ENCODE measurements at places on chromosomes 1 and 21.

GRCh38 chr1:207873055-207873890 lies 37.7 kb downstream of the CD34 start:
- DNase-seq: no peak

DNA sequence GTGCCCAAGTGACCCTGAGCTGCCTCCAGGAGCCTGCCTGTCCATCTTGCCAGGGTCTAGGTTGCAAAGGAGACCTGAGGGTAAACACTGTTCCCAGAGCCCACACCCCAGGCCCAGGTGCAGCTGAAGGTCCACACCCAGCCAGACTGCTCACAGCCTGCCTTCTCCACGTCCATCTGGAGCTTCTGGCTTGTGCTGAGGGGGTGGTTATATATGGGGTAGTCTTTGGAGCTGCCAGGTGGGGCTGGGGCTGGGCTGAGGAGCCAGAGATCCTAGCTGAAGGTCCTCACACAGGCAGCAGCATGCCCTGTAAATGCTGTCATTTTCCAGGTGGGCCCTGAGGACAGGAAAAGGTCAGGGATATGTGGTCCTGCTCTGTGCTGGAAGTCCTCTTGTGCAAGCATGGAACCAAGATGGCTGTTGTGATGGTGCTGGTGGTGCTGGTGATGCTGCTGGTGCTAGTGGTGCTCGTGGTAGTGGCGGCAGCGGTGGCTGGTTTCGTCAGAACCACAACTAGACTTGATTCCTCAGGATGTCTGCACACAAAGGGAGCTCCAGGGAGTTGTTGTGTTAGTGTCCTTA lies 182.7 kb downstream of the MATN1 start:
- no peak for DNase-seq

DNA sequence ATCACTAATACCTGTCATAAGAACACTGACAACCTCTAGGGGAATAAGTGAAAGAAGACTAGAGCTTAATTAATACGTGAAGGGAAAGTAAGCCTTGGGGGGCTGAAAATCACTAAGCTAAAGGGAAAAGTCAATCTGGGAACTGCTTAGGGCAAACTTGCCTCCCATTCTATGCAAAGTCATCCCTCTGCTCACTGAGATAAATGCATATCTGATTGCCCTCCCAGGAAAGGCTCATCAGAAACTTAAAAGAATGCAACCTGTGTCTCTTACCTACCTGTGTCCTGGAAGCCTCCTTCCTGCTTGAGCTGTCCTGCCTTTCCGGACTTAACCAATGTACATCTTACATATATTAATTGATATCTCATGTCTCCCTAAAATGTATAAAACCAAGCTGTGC lies 81.8 kb downstream of the WDR64 start:
- DNase-seq: no peak

- no peak for DNase-seq
Observed at GRCh38 chr21:41236352-41236973, 68.5 kb downstream of the BACE2 start.

DNA sequence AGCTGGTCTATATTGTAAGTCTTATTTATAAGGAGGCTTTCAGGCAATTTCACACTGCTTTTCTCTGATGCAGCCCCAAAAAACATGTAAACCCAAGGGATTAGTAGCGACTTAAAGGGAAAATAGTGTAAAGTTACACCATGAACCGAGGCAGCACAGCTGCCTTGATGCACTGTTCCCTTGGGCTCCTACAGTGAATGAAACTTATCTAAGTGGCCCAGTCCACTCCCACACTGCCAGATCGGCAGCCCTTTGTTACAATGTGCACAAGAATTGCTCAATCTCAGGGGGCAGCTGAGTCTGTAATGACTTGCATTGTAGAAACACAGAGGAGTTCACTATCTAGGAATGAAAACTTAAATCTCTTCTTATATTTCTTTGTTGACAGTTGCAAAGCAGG lies 120.8 kb upstream of the ADGRL2 start:
- no peak for DNase-seq

DNA sequence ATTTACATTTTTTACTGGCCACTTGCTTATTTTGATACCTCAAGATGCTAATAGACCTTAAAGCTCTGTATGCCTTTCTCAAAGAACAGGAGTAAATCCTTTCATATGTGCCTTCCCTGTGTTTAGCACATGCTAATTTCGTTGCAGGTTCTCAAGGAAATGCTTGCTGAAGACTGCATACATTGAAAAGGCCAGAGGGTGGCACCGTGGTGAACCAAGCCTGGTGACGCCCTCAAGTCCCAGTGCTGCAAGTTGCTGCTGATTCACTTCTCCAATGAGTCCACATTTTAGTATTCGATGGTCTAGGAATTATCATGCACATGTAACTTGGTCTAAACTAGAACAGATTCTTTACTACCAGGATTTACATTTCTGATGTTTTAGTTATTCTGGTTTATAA lies 94.1 kb downstream of the CLDN17 start:
- DNase-seq: no peak

DNA sequence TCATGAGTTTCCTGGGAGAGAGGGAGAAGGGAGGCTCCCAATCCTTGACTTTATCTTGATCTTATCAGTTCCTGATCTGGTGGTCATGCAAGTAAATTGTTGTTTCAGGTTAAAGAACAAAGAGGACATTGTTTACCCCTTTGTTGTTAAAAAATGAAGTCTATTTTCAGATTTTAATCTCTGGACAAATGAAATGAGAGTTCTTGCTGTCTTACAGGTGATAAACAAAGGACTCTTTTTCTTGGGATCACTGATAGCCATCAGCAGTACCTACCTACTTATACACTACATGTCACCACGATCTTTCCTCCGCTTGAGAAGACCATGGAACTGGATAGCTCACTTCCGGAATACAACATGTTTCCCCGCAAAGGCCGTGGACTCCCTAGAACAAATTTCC lies 48.4 kb downstream of the CHML start:
- DNase-seq: no peak

DNA sequence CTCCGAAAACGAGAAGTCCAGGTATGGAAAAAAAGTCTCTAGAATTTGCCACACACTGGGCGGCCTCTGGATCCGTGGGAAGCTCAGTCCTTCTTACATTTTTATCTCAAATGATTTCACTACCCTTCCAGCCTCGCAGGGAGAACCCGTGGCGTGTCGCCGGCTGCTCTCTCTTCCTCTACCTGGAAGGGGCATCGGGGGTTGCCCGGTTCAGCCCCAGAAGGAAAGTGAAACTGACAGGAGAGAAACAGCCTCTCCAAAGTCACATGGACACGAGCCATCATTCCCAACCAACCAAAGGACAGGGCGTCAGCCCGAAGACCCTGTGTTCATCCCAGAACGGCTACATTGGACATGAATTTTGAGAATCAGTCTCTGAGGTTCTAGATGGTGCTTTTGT lies 182.5 kb downstream of the ADSS2 start:
- no peak for DNase-seq

DNA sequence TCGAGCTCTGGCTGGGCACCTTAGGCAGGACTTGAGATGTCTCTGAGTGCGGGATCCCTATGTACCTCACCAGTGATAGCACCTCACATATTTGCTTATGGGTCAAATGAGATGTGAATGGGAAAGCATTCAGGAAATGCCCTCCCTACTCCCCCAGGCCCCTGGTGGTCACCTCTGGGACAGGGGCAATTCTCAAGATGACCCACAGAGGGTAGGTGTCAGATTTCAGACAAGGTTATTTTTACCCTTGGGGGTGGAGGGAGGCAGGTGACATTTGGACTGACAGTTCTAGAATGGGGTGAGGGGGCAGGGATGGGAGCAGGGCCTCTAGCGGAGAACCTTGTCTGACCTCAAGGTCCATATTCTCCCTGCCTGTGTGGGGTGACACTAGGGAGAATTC lies 27.1 kb downstream of the ACOT11 start:
- no peak for DNase-seq

DNA sequence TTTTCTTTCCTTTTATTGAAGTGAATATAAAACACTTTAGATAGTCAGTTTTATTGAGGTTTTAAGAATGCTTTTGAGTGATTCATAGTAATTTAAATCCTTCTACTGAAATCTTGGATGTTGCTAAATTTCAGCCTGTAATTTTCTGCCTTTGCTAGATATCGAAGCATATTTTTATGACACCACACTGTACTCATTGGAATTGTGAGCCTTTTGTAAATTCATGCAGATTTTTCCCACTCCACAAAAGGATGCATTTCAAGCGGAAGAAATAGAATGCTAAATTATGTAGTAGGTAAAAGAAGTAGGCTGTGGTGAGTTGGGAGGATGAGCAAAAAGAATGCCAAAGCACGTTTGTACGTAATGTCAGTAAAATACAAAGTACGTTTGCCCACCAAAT lies 13.8 kb downstream of the SNX7 start:
- no peak for DNase-seq

GRCh38 chr1:76572229-76572628 lies 295.1 kb upstream of the ST6GALNAC5 start:
- DNase-seq: no peak

- peak; percentile 35 for DNase-seq
Observed at GRCh38 chr1:216119600-216119999, 303.6 kb downstream of the USH2A start.

DNA sequence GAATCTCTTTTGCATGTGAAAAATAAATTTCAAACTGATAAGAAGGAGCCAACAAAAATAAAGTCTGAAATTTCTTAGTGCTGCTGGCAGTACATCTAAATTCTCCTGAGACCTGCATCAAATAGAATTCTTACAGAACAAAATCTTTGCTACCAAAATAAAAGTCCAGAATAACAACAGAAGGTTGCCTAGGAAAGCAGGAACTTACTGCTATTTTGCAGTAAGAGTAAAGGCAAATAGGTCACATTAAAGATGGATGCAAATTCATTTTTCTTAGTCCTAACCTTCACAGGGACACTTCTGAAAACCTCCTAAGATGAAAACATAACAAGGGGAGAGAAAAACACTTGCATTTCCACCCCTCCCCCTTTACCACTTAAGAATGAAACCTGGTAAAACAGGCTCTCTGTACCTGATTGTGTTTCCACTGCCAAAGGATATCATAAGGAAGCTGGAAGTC lies 59.0 kb downstream of the RUSC1 start:
- DNase-seq: no peak

- DNase-seq: no peak
Observed at GRCh38 chr1:82108843-82109242, 308.1 kb downstream of the ADGRL2 start.

GRCh38 chr1:115426231-115426771 lies 88.3 kb upstream of the NGF start:
- no peak for DNase-seq

DNA sequence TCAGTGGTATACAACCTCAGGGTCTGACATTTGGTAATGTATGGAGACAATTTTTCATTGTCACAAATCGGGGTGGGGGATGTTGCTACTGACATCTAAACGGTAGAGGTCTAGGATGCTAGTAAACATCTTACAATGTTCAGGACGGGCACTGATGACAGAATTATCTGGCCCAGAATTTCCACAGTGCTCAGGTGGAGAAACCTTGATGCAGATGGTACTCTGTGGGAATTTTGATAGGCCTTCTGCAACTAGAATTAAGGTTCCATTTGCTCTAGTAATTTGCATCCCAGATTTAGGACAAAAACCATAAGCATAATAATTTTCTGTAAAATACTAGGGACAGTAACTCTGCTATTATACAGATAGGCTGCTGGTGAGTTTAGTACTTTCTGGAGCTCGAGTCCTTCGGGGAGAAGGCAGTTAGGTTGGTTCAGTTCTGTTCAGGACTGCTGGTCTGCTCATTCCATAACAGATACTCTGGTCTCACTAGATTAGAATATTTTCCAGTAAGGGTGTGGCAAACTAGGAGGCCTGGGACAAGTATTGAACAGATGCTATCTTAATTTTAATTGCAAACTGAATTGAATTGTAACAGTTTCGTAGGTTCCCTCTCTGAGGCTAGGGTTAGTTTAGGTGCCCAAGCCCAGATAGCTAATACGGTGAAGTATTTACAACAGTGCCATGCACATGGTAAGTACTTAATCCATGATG lies 11.4 kb downstream of the METTL13 start:
- no peak for DNase-seq

- DNase-seq: no peak
Observed at GRCh38 chr21:33824156-33824941, 91.3 kb downstream of the ATP5PO start.

DNA sequence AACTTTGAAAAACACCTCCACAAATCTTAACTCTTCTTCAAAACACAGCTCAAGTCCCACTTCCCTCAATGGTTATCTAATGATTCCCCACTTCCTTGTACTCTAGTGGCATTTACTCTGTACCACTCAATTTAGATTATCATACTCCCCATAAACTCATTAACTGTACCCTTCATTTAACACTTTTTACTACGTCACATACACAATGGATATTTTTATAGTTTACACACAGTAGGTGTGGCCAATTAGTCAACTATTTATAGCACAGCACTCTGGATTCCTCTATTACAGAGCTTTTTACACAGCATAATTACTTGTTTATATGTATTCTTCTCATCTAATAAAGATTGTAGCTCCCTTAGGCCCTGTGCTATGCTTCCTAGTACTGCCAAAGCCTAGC lies 62.1 kb downstream of the FOXJ3 start:
- no peak for DNase-seq
